ENCODE measurements at places on chromosomes 1 and 21.

DNA sequence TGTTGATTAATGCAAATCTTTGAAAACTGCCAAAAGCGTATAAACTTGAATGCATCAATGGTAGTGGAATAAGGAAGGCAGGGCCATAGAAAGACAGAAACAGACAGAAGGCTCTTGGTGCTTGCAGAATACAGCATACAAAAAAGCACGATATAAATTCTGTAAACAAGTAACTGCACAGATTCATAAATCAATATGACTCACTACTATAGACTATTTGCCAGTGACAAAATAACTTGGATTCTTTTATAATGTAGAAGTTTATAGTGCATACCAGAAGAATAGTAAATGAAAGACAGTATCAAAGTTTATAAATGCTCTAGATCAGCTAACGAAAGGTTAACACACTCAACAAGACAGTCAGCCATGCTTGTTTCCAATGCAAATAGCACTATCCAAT lies 349.6 kb downstream of the PTBP2 start:
- no peak overlapping the region for H3K27ac ChIP-seq
- H3K4me3 ChIP-seq, result no peak overlapping the region
- H3K27me3 ChIP-seq, result no peaks in the 10 kb centered on the region
- no peaks in the 10 kb centered on the region for H3K36me3 ChIP-seq

- H3K4me3 ChIP-seq, result no peak overlapping the region
- H3K27ac ChIP-seq, result no peak overlapping the region
- no peak for DNase-seq
- H3K4me1 ChIP-seq, result no peaks in the 10 kb centered on the region
- H3K36me3 ChIP-seq, result no peaks in the 10 kb centered on the region
Measured at GRCh38 chr1:184399192-184399847, 12.5 kb downstream of the C1orf21 start.

DNA sequence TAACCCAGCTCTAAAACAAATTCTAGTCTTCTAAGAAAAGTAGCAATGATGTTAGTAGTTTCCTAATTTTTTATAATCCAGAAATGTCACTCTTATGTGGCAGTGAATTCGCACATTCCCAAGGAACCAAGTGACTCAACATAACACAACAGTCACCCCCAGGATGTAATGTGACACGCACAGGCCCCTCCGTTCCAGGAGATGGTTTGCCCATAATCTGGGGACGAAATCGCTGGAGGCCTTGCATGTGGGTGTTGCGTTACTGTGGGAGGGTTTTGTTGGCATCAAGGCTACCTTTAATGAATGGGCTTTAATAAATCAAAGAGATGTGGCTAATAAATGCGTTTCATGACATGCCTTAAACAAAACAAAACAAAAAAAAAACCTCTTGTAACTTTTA lies 50.9 kb downstream of the EVA1C start:
- no peaks in the 10 kb centered on the region for H3K4me1 ChIP-seq
- no peaks in the 10 kb centered on the region for H3K36me3 ChIP-seq
- H3K27me3 ChIP-seq, result no peaks in the 10 kb centered on the region
- DNase-seq, result no peak
- H3K4me3 ChIP-seq, result no peak overlapping the region
- H3K27ac ChIP-seq, result no peak overlapping the region

GRCh38 chr1:241702442-241703373 lies 50.6 kb downstream of the WDR64 start:
- H3K27ac ChIP-seq, result no peak overlapping the region
- no peaks in the 10 kb centered on the region for H3K27me3 ChIP-seq
- no peaks in the 10 kb centered on the region for H3K36me3 ChIP-seq
- no peaks in the 10 kb centered on the region for H3K4me1 ChIP-seq
- no peak for DNase-seq
- H3K4me3 ChIP-seq, result no peak overlapping the region

DNA sequence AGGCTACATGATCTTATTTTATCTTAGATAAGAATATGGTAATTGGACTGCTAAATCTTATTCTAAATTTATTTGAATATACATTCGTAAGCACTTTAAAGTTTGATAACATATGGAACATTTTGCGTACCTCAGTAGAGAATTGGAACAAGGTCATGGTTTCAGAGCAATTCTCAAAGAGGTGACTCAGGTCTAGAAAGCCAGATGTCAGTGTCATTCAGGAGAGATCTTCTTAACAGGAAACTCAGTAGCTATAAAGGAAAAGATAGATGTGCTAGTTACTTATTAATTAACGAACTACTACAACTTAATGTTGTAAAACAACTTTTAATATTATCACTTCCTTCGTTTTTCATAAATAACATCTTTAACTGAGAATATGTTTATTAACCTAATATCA lies 142.5 kb downstream of the USP25 start:
- no peak overlapping the region for H3K27ac ChIP-seq
- H3K4me3 ChIP-seq, result no peak overlapping the region
- no peak for DNase-seq
- no peaks in the 10 kb centered on the region for H3K27me3 ChIP-seq
- H3K36me3 ChIP-seq, result peaks cover 35% of the 10 kb centered on the region

DNA sequence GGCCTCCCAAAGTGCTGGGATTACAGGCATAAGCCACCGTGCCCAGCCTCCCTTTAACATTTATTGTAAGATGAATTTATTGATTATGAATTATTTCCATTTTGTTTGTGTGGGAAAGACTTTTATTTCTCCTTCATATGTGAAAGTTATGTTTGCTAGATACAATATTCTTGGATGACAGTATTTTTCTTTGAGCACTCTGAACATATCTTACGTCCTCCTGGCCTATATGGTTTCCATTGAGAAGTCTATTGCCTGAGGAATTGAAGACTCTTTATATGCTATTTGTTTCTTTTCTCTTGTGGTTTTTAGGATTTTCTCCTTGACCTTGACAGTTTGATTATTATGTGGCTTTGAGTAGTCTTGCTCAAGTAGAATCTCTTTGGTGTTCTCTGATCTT lies 26.8 kb upstream of the HLX start:
- H3K27ac ChIP-seq, result no peak overlapping the region
- no peak overlapping the region for H3K4me3 ChIP-seq
- H3K36me3 ChIP-seq, result no peaks in the 10 kb centered on the region
- no peaks in the 10 kb centered on the region for H3K27me3 ChIP-seq
- no peak for DNase-seq

GRCh38 chr1:45477646-45478045 lies 13.3 kb downstream of the TESK2 start:
- no peak overlapping the region for H3K4me3 ChIP-seq
- H3K27ac ChIP-seq, result no peak overlapping the region
- no peak for DNase-seq
- H3K27me3 ChIP-seq, result no peaks in the 10 kb centered on the region
- H3K36me3 ChIP-seq, result no peaks in the 10 kb centered on the region

DNA sequence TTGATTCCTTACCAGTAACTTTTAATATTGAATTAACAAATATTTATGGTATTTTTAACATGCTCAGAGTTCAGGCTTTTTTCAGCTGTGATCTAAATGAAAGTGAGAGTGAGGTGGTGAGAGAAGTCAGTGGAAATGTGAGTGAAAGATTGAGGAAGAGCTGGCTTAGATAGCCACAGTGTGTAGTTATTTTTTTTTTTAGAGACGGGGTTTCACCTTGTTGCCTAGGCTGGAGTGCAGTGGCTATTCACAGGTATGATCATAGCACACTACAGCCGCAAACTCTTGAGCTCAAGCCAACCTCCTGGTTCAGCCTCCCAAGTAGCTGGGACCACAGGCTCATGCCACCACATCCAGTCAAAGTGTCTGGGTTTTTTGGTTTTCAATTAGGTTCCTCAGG lies 10.9 kb downstream of the RNF11 start:
- H3K4me1 ChIP-seq, result no peaks in the 10 kb centered on the region
- no peak overlapping the region for H3K4me3 ChIP-seq
- no peaks in the 10 kb centered on the region for H3K36me3 ChIP-seq

DNA sequence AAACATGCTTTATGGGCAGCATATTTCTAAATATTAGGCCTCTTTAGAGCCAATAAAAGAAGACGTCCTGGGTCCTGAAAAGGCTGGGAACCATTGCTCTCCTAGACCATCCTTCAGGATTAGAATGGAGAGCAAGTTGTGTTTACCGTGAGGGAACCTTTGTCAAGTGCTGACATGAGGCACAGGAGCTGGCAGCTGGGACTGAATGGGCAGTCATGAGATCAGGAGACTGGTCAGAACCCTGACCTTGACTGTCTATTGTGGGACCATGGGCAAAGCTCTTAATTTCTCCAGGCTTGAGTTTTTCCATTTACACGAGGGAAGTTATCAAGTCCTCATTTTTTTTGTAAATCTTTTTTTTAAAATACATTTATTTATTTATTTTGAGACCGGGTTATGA lies 5.2 kb downstream of the PFKFB2 start:
- no peak overlapping the region for H3K27ac ChIP-seq
- no peak overlapping the region for H3K4me3 ChIP-seq
- no peaks in the 10 kb centered on the region for H3K36me3 ChIP-seq
- DNase-seq, result no peak
- no peaks in the 10 kb centered on the region for H3K27me3 ChIP-seq

DNA sequence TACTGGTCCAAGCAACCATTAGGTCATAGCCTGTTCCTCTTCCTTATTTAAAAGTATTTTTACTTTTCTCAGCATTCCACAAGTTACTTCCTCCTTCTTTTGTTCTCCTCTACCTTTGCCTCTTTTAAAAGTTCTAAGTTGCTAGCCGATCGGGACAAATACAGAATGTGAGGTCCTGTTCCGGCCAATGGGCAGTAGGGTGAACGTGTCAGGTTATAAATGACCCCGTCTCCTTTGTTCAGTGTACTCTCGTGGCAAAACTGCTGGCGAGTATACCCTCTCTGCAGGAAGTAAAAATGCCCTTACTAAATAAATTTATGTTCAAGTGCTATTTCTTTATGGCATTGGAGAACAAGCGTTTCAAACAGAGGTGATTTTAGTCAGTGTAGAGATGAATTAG lies 2.5 kb downstream of the ADCY10 start:
- H3K4me1 ChIP-seq, result no peaks in the 10 kb centered on the region
- H3K27ac ChIP-seq, result no peak overlapping the region
- no peak for DNase-seq
- no peaks in the 10 kb centered on the region for H3K27me3 ChIP-seq
- no peaks in the 10 kb centered on the region for H3K36me3 ChIP-seq
- H3K4me3 ChIP-seq, result no peak overlapping the region

DNA sequence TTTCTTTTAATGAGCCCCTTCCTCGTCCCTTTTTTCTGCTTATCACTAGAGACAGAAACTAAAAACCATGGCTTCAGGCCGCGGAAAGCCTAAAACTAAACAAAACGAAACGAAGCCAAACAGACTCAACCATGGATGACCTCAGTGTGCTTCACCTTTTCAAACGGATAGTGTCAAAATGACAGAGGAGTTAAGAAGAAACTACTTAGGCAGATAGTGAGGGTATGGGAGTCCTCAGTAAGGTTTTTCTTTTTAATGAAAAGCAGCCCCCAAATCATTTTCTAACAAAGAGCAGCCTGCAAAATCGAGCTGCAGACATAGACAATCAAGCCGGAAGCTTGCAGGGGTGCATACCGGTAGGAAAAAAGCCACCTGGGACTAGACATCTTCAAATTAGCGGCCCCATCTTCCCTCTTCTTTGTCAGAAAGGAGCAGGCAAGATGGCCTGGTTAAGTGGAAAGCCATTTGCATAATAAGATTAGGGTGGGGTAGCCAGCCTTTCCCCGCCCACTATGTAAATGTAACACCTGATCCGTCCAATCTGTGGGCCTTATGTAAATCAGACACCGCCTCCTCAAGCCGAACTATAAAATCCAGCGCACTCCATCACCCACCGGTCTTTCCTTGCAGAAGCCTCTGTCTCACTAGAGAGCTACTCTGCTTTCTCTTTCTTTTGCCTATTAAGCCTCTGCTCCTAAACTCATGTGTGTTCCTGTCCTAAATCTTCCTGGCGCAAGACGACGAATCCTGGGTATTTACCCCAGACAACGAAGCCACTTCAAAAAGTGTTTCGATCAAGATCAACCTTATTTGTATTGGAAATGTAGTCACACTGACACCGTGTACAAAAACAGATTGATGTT lies 6.2 kb upstream of the ERO1B start:
- no peak overlapping the region for H3K4me3 ChIP-seq
- no peak for DNase-seq
- no peaks in the 10 kb centered on the region for H3K27me3 ChIP-seq
- no peaks in the 10 kb centered on the region for H3K4me1 ChIP-seq
- H3K36me3 ChIP-seq, result no peaks in the 10 kb centered on the region

GRCh38 chr1:226995365-226996332 lies 55.6 kb downstream of the COQ8A start:
- no peak overlapping the region for H3K4me3 ChIP-seq
- no peak overlapping the region for H3K27ac ChIP-seq
- no peaks in the 10 kb centered on the region for H3K27me3 ChIP-seq
- no peaks in the 10 kb centered on the region for H3K36me3 ChIP-seq
- H3K4me1 ChIP-seq, result no peaks in the 10 kb centered on the region

- no peaks in the 10 kb centered on the region for H3K36me3 ChIP-seq
- H3K4me1 ChIP-seq, result no peaks in the 10 kb centered on the region
- no peak overlapping the region for H3K27ac ChIP-seq
- DNase-seq, result no peak
- no peaks in the 10 kb centered on the region for H3K27me3 ChIP-seq
- no peak overlapping the region for H3K4me3 ChIP-seq
Measured at GRCh38 chr1:209899948-209900347, 38.1 kb upstream of the SYT14 start.

DNA sequence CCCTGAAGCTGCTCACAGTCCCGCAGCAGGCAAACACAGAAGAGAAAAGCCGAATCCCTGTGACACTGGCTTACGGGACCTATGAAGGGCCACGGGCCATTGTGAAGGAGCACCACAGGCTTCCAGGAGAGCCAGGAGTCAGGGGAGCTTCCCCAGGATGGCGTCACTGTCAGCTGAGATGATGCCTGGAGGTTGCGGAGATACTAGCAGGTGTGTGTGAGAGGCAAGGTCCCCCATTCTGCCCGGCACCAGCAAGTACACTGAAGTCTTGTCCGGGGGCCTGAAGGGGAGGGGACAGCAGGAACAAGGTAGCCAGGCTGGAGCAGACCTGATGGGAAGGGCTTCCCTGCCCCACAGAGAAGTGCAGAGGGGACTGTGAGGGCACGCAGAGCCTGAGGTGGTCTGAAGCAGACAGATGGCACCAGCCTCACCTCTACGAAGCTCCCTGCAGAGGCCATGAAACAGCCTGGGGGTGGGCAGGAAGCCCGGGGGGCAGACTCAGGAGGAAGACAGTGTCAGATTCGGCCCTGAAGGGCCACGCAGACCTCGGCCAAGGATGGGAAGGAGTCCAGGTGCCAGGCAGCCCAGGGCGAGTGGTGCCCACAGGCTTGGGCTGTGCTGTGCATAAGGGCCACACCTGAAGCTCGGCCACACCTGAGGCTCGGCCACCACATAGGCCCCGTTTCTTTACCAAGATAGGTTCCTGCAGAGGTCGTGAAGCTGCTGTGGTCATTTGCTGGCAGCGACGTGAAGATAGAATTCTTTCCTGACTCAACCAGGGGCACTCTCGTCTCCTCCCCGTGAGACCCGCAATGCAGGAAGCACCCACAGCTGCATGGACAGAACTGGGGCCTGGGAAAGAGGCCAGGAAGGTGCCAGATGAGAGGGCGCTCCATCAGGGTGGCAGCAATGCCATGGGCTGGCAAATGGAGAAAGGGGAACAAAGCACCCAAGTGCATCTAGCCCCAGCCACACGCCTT lies 10.1 kb downstream of the TCP10L start:
- no peak overlapping the region for H3K4me3 ChIP-seq
- H3K36me3 ChIP-seq, result no peaks in the 10 kb centered on the region
- H3K4me1 ChIP-seq, result no peaks in the 10 kb centered on the region
- no peaks in the 10 kb centered on the region for H3K27me3 ChIP-seq
- DNase-seq, result no peak

Data from Peyer's patch (tissue), 4 donors.